T-helper 1 cell (primary cell): ENCODE measurements at places on chromosomes 3 and 15.

DNA sequence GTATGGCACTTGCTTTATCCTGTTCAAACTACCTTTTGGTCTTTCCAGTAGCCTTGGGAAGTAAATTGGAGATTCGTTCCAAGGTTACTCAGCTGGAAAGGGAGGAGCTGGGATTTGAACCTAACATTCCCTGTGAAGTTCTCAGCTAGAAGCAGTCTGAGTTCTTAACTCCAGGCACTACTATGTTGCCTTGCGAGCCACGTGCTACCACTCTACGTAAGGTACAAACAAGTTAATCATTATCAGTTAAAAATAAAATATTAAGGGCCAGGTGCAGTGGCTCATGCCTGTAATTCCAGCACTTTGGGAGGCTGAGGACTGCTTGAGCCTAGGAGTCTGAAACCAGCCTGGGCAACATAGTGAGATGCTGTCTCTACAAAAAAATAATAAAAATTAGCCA lies 30.7 kb upstream of the CDCP1 start:
- no peak for DNase-seq

GRCh38 chr3:192833177-192833890 lies 84.3 kb downstream of the MB21D2 start:
- no peak for DNase-seq

DNA sequence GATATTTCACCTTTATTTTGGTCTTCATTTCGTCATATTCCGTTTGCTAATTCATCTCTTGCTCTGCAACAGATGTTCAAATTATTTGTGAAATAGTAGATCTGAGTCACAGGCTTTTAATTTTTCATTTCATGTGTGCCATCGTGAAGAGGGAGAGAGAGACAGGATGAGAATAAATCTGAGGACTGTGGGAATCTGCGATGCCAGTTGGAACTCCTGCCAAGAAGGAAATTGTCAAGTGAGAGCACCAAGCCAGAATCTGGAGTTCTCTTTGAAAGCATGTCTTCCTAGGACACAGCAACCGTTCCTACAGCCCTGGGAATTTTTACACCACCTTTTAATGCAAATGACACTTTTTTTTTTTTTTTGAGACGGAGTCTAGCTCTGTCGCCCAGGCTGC lies 48.8 kb downstream of the NSMCE3 start:
- no peak for DNase-seq

DNA sequence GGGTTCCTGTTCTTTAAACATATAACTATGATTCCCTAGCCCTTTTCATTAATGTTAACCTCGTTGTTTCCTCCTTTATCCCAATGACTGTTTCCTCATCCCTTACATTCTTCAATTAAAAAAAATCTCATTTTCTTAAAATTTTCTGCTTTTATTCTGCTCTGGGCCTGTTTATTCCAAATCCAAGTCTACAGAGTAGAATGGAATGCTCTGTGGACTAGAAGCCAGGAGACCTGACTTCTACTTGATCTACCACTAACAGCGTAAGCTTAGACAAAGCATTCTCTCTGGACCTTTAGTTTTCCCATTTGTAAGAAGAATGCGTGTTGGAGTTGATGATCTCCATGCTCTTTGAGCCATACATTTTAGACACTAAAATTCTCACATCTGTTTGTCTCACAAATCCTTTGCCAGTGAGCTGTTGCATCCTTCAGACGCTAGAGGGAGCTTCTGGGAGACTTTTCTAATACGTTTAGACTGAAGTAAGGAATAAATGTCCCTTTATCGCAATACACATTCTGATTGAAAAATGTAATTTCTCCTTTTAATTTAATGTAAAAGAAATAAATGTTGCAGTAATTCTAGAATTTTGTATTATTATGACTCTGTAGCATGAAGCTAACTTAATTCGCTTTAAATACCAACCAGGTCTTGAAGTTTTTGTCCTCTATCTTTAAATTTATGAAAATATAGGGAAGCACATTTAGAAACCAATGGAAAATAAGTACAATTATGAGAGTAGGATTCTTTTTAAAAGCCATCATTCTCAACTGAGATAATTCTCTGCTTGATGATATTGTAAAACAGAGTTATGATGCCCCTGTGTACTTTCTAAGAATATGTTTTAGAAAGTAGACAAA lies 21.7 kb upstream of the GMNC start:
- peak; percentile 27 for DNase-seq

- no peak for DNase-seq
Observed at GRCh38 chr3:129360171-129360611, 68.2 kb downstream of the EFCAB12 start.
